ENCODE measurements at places on chromosomes 2 and 18. TPM values are rescaled to one million over a fixed set of nuclear protein-coding genes. Genes with fewer than 3 reads are reported as not detected.

The TMX3 gene
- 61.5 TPM for total RNA-seq

The FEV gene
- total RNA-seq: not detected

GRCh38 chr18:48297139-48297538, 112.0 kb downstream of the ZBTB7C start:
- DNase-seq: no peak

DNA sequence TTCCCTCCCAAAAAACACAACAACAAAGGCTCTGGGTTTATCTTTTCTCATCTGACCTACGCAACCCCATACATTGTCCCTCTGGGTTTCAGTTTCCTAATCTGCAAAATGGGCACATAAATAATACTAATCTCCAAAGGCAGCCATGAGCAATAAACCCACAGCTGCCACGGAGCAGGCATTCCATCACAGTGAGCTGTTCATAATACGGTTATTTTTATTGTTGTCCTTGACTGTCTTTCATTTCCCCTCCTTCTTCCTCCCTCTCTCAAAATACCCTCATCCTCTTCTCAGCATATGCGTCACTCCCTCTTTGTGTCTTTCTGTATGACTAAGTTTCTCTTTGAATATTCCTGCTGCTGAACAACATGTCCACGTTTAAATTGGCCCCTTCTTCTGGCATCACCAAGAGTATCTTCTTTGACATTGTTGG, 129.8 kb upstream of the CAB39 start:
- no peak for DNase-seq

The GAREM2 gene
- total RNA-seq: 3.3 TPM

DNA sequence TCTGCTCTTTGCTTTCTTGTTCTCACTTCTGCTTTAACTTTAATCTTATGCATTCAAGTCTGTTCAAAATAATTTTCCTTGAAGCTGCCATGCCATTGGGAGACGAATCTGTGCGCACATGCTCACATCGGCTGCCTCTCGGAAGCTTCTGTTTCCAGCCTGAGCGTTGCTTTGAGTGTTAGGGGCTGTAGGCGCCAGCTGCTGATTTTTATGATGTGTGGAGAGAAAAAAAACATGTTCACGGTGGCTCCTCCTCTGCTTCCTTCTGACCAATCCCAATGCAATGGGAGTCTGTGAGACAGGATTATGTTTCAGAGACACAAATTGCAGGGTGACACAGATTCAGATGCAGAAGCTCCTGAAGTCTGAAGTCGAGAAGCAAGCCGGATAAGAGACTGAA, at the start of gene MC4R:
Gene MC4R, minus strand, starts transcription at position 180 of the 400 bp plus-strand sequence. CDS start 426 bp downstream, outside the sequence.
- DNase-seq: no peak

The EPB41L3 gene
- 94.2 TPM for total RNA-seq

GRCh38 chr18:21833604-21834298, 93.2 kb downstream of the MIB1 start:
- no peak for DNase-seq

DNA sequence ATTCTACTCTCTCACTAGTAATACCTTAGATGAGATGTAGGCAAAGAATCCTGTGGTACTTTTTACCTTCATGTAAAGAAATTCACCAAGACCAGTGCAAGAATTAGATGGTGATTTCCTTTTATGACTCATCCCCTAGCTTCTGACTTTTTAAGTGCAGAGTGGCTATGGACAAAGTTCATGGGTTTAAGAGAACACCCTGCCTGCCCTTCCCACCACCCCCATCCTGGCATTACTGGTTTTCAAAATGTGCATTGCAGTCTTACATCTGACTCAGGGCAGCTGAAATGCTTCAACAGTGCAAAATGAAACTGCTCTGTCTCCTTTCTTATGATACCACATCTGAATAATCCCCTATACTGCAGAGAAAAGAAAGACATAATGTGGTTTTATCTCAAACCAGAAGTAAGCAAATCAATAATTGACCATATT, 22.6 kb downstream of the MAIP1 start:
- no peak for DNase-seq

DNA sequence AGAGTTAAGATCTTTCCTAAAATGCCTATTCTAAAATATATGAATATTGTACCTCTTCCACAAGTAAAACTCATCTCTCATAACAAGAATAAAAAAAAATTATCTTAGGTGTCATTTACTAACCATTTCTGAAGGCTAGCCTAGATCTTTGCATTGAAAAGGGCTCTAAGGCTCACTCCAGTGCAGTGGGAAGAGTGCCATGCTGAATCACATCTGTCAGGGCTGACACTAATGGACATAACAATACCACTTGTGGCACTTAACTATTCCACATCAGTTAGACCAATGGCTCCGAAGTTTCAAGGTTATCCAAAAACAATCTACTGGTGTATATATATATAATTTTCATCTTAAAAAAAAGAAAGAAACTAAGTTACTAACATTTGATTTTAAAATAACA, 130.2 kb downstream of the EXOC6B start:
- DNase-seq: no peak

DNA sequence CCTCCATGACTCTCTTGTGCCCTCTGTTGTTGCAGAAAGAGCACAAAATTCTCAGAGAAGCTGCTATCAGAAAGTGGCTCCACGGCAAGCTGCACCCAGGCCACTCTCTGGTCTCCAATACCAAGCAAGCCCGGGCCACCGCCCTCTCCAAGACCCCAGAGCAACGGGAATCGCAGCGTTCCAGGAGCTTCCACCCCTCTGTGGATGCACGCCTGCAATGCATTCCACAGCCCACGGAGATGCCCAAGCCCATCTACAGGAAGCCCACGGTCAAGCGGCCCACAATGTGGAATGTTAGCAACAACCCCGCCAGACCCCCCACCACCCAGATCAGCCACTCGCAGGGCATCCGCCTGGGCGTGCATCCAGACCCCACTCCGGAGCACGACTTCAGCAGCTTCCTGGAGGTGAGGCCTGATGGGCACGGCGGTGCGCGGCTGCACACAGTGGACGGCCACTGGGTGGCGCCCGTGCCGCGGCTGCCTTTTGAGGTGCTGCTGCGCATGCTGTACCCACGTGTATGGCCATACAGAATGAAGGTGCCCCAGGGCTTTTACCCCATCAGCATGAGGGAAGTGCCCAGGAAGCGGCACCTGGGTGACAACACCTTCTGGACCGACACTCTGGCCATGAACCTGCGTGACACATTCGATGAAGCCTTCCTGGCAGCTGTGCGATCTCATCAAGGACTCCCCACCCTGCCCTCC, 6.3 kb downstream of the ANKRD53 start:
- DNase-seq: no peak

DNA sequence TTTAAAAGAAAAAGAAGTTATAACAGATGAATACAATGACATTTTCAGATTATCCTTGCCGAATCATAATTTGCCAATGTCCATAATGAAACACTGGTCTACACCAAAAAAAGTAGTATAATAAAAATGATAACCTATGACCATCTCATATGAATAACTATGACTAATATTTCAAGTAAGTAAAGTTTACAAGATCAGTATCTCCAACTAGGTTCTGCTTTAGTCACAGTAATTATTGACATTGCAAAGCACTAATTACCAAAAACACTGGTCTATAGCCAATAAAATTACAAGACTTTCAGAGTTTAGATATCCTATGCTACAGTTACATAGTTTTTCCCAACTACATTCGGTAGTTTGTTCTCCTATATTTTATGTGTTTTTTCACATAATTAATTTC, 136.7 kb downstream of the MEMO1 start:
- no peak for DNase-seq

GRCh38 chr2:23567161-23567756, 182.3 kb downstream of the KLHL29 start:
- DNase-seq: no peak

DNA sequence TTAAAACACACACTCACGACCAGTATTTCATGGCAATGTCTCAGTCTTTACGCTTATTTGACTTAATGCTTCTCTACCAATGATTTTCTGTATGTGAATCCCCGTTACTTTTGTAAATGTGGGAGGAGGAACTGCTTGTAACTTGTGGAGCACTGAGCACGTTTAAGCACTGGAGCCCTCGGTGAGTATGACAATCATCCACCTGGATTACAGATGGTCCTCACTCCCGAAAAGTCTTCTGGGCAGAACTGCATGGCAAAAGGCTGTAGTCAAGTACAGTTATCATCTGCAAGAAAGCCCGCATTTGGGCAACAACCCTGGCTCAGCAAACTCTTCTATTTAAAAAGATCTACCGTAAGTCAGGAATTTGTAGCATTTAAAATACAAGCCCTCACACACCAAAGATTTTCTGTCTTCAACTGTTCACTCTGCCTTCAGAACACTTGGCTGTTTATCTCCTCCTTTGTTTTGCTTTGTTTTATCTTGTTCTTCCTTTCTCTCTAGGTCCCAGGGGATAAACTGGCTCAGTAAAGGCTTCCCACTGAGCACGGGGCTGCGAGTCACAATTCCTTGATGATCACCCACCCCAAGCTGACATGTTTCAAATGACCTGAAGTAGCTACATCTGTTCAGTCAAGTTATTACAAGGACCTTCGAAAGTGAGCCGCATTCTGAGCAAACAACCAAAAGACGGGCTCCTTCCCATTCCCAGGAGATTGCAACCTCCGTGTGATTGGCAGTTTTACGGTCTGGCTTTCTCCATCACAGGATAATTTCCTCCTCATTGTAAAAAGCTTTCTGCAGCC, 102.2 kb downstream of the DLGAP1 start:
- DNase-seq: no peak

GRCh38 chr18:73688161-73688560, 459.5 kb downstream of the FBXO15 start:
- no peak for DNase-seq

The SP9 gene
- total RNA-seq: not detected

DNA sequence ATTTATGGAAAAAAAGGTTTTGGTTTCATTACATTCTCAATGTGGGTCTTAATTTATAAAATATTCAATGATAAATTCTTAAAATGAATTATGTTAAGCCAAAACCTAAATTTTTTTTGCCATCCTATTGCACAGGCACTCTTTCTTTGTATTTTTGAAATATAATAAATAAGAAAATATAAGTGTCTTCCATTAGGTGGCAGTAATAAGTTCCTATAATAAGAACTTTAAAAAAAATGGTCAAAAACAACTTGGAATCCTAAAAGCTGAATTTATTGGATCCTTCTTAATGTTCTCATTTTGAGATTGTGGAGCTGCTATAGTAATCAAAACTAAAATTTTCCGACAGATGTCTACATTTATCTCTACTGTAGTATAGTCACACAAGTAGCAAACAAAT, 5.7 kb downstream of the CALCRL start:
- no peak for DNase-seq

DNA sequence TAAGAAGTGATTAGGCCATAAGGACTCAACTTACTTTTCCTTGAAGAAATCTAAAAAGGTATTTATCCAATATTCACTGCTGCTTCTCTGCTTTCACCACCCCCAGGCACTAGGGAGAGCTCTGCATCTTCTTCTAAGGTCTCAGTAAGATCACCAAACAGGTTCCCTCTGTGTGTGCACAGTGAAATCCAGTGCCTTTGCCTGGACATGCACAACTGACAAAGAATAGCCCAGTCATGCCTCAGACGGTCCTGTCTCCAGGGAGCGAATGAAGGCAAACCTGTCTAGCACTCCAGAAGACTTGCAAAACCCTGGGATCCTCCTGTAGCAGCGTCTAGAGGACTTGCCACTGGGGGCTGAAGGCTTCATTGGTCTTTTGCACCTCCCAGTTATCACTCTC, 344.5 kb upstream of the LRATD1 start:
- no peak for DNase-seq

The FRZB gene
- 7.4 TPM for total RNA-seq

- DNase-seq: no peak
These were observed 58.5 kb upstream of the PARD3B start for GRCh38 chr2:204486805-204487204.

DNA sequence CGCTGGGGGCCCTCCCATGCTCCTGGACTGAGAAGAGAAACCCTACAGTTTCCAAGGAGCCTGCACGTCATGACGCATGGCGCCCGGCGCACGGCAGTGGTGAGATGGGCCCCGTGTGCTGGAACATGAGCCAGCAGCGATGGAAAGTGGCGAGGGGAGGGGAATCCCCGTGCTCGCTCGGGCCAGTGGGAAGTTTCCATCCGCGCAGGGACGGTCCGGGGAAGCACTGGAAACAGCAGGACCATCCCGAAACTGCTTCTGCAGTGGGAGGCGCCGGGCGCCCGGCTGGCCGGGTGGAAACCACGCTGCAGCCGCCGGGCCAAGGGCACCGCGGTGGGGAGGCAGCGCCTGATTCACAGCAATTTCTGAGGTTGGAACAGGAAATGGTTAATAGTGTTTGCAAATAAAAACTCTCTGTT, 4.9 kb upstream of the PDCD1 start:
- no peak for DNase-seq

The CRYBA2 gene
- total RNA-seq: not detected

The CDH7 gene
- 16.5 TPM for total RNA-seq

- no peak for DNase-seq
These were observed 1528.5 kb upstream of the NXPH2 start for GRCh38 chr2:140308706-140309105.

- DNase-seq: no peak
These were observed 261.5 kb upstream of the SIX3 start for GRCh38 chr2:44679990-44680389.

- DNase-seq: no peak
These were observed 26.3 kb downstream of the MERTK start for GRCh38 chr2:111924617-111925107.

- DNase-seq: no peak
These were observed 44.7 kb downstream of the FER1L5 start for GRCh38 chr2:96687266-96687665.

DNA sequence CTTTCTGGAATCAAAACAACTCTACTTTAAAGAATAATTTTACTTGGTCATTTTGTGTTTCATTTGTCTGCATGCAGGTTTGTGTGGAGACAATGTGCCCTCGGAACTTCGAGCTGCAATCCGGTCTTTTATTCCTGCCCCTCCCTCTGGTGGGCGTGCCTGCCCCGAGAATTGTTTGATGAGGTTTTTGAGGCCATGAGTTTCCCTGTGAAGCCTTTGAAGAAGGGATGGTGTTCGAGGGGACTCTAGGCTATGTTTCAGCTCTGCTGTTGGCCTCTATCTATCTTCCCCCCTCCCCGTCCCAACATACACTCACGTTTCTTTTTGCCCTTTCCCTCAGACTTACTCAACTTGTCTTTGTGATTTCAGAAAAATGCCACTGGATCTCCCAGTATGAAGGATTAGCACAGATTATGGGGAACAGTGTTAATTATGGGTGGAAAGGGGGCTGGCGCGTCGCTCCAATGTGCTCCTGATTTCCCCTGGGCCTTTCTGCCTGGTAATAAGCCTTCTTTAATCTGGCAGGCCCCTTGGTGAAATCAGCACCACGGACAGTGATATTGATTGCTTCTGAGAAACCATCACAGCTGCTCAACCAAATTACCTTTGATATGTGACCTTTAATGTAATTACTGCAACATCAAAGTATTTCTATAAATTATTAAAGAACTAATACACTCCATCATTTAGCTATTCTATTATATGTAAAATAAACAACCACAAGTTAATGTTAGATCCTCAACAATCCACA, 82.2 kb downstream of the CELF4 start:
- no peak for DNase-seq

- no peak for DNase-seq
These were observed 200.7 kb downstream of the BCL11A start for GRCh38 chr2:60352491-60353405.
